ENCODE measurements at places on chromosomes 13 and 19. TPM values are rescaled to one million over a fixed set of nuclear protein-coding genes. Genes with fewer than 3 reads are reported as not detected.
A peak's percentile ranks its signal among the peaks of the same experiment; 100 is the strongest.

GRCh38 chr19:13839130-13839937 is 37.6 kb upstream of the NANOS3 start:
- DNase-seq: peak; percentile 84
- H3K27me3 ChIP-seq: no peaks in the 10 kb centered on the region
- H3K27ac ChIP-seq: peak overlapping the region; percentile 97
- H3K36me3 ChIP-seq: peaks cover 29% of the 10 kb centered on the region
- H3K4me1 ChIP-seq: peaks cover 36% of the 10 kb centered on the region
- peak overlapping the region; percentile 95 for H3K4me3 ChIP-seq

The TMC4 gene
- 1.1 TPM for polyA plus RNA-seq

The TGDS gene
- 8.0 TPM for polyA plus RNA-seq

- no peaks in the 10 kb centered on the region for H3K4me1 ChIP-seq
- DNase-seq: no peak
- H3K27me3 ChIP-seq: no peaks in the 10 kb centered on the region
- peaks cover 7% of the 10 kb centered on the region for H3K36me3 ChIP-seq
Observed at GRCh38 chr19:14156971-14157717, 20.8 kb upstream of the ASF1B start.

GRCh38 chr13:19957320-19958154 is 990 bp upstream of the ZMYM2 start:
- H3K27ac ChIP-seq: peak overlapping the region; percentile 31
- DNase-seq: peak; percentile 18
- H3K27me3 ChIP-seq: no peaks in the 10 kb centered on the region
- peaks cover 3% of the 10 kb centered on the region for H3K36me3 ChIP-seq
- peaks cover 2% of the 10 kb centered on the region for H3K4me1 ChIP-seq

The RFPL4AL1 gene
- polyA plus RNA-seq: not detected

The ZBTB32 gene
- polyA plus RNA-seq: not detected

All from IMR-90 (cell line).